ENCODE measurements at places on chromosomes 5 and 9.

DNA sequence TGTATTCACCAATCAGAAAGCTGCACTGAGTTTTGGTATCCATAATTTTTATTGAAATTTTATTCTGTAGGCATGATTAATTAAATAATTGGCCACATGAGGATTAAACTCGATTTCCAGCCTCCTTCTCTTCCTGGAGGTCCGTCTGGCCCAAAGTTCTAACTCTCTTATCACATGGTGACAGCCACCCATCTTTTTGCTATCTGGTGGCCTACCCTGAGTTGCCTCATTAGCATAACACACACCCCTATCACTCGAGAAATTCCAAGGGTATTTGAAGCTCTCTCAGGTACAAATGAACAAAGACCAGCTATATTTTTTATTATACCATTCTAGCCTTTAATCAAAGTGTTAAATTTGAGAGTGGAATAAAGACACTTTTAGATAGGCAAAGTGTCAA lies 57.7 kb downstream of the APC start:
- no peak for DNase-seq

DNA sequence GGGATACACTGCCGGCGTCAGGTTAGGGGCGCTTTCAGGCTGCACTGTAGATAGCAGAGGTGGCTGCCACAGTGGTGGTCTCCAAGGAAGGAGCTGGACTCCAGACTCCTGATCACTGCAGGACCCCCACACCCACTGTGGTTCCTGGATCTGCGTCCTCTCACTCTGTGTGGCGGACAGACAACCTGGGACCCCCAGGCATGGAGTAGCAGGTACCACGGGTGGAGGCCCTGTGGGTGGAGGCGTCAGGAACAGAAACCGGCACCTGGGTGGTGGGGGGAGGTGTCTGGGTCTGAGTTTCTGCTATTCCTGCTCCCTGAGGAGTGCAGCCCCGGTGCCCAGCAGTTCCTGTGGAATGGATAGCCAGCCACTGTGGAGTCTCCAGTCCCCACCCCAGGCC lies 75.1 kb upstream of the PCAT7 start:
- no peak for DNase-seq

DNA sequence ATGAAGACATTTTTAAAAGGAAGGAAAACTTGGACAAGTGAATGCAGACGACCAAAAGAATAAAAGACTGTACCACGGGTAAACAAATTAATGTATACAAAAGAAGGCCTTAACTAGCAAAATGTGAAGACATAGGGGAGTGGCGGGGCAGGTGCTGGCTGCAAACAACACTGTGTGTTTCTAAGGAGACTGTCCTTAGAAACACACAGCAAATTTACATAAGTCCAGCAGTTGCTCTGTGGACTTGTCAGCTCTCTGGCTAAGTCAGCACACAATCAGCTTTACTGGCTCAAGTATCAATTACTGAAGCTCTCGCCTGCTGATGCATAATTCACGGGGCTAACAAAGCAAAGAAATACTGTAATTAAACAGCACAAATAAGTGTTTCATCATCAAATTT lies 24.8 kb downstream of the PTBP3 start:
- DNase-seq = peak; percentile 44

- no peak for DNase-seq
Observed at GRCh38 chr9:15524845-15525455, 14.2 kb upstream of the PSIP1 start.

DNA sequence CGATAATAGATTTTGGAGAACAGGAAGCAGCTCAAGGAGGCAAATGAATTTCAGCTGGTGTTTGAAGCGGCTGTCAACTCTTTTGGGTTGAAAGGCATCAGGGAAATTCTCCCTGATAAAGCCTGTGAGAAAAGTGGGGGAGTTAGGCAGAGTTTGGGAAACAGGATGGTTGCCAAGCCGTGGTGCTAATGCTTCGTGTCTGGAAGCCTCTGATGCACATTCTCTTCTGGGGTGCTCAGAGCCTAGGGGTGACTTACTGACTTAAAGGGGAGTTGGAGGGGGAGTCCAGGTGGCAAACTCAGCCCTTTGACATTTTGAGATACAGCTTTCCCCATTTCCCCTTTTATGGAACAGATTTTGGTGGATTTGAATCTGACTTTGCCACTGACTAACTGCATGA lies 202.5 kb upstream of the CLINT1 start:
- DNase-seq = no peak

GRCh38 chr9:4755026-4755609 lies 14.1 kb upstream of the AK3 start:
- DNase-seq = no peak

- no peak for DNase-seq
Observed at GRCh38 chr5:6365142-6365976, 13.0 kb downstream of the MED10 start.

GRCh38 chr9:133874060-133874657 lies 118.0 kb downstream of the VAV2 start:
- no peak for DNase-seq

DNA sequence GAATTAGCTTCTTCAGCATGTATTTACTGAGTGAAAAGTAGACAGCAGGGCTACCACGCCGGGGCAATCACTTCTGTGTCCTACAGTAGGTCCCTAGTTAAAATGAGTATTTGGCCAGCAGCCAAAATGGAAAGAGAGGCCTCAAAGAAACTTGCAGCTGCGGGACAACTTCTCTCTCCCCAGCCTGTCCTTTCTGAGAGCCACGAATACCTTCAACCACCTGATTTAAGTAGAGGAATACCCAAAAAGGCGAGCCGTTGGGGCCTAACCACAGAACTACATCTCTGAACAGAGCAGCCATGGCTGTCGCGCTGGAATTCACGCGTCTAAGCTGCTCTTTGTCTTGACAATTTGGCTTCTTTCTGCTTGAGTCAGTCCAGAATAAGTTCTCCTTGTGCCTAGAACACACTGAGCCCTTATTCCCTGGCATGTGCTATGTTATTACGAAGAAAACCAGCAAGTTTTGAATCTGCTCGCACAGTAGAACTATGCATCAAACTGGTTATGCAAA lies 43.8 kb upstream of the GOLPH3 start:
- DNase-seq = no peak

DNA sequence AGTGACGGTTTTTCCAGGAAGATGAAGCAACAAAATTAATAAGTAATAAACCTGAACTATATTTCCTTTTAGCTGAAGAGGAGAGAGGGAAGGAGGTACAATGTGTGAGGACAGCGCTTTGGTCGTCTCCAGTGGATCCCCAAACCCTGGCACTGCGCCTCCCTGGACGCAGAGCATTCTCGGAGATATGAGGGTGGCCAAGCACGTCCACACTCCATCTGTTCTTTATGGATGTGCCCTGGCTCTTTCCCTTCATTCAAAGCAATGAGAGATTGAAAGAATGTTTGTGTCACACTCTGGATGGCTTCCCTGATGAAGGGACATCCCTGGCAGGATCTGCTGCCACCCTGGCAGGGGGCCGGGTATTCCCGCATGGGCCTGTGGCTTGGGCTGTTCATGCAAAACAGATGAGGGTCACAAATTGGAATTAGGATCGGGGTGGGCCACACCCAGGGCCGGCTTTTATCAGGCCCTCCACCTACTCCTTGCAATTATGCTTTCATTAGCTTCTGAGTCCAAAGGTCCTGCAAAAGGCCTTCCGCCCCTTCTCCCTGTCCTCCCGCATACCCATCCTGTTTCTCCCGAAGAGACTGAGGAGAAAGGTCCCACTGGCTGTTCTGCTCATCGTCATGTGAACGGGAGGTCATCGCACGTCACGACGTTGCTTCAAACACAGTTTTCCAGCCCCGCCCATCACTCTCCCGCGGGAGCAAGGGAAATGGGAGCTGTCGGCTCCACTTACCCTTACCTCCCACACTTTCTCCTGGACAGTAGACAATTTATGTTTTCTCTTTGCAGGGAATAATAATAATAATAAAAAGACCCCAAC lies 286.1 kb upstream of the IRX4 start:
- no peak for DNase-seq

DNA sequence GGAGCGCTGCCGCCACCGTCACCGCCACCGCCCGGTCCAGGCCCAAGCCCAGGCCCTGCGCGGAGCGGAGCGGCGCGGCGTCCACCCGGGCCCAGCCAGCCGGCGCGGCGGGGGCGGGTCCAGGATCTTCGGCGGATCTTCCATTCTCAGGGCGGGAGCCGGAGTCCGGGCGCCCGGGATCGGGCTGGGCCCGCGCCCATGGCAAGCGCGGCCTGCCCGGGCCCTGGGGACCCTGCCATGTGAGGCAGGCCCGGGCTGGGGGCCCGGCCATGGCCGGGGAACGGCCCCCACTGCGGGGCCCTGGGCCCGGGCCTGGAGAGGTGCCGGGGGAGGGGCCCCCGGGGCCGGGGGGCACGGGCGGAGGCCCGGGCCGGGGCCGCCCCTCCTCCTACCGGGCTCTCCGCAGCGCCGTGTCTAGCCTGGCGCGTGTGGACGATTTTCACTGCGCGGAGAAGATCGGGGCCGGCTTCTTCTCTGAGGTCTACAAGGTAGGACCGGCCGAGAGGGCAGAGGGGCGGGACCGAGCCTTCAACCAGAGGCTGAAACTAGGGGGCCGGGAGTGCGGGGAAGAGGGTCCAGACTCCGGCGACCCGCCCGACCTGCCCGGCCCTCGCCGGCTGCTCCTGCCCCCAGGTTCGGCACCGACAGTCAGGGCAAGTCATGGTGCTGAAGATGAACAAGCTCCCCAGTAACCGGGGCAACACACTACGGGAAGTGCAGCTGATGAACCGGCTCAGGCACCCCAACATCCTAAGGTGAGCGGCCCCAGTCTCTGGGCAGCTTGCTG lies 482 bp downstream of the TESK1 start:
- DNase-seq = no peak

DNA sequence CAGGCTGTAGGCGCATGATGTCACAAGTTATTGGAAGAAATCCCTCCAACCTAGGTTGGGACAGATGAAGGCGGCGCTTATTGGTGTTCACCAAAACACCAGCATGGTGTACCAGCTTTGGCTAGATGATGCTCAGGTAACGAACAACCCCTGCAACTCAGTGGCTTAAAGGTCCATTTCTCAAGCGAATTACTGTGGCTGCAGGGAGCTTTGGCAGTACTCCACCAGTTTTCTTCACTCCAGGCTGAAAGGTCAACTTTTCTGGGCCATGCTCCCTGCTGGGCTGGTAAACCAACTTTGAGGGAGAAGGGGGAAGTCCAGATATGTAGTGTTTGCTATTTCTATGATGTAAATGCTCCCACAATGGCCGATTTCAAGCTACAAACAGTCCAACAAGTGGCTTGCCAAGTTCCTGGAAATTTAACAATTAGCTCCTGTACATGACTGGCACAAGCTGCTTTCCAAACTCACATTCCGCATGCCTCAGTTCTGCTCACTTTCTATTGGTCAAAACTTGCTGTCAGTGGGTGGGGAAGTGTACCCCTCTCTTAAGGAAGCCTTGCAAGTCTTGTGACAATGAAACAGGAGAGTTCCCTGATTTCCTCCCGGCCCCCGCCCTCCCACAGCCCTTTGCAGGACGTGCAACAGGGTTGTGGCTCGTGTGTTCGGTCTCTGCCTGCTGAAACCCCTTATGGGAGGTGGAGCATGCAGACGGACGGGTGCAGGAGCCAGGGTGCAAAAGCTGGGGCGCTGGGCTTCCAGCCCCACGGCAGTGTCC lies 588 bp upstream of the ZBED3 start:
- peak; percentile 19 for DNase-seq

GRCh38 chr5:15957124-15957523 lies 222.5 kb downstream of the MARCHF11 start:
- DNase-seq = no peak

- DNase-seq = no peak
Observed at GRCh38 chr5:43230707-43231106, 38.7 kb downstream of the NIM1K start.

DNA sequence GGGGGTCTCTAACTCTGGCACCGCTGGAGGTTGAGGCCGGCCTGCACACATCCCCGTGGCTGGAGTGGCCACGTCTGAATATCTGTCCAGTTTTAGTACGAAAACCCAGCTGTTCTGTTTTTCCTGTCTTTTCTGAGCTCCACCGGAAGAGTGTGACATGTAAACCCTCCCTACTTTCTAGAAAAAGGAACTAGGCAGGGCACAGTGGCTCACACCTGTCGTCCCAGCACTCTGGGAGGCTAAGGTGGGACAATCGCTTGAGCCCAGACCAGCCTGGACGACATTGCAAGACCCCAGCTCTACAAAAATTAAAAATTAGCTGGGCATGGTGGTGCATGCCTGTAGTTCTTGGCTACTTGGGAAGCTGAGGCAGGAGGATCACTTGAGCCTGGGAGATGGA lies 8.2 kb upstream of the PHYKPL start:
- no peak for DNase-seq

DNA sequence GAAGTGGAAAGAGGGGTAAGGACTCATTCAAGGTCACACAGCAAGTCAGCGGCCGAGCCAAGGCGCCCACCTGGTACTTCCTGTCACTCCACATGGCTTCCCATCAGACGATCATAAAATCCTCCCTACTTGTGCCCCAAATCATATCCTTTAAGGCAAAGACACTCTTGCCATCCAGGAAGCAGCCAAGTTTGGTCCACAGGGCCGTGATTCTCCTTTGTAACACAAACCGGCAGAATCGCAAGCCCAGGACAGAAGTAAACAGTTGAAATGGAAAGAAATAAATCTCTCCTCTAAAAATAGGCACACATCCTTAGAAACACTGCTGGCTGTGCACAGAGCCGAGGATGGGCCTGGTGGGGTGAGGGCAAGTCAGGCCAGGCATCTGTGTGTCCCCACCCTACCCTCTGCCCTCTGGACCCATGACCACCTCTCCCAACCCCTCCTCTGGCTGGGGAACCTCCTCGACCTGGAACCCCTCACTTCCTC lies 30.5 kb downstream of the TMOD1 start:
- no peak for DNase-seq

- peak; percentile 27 for DNase-seq
Observed at GRCh38 chr5:157820593-157821252, 38.2 kb downstream of the CLINT1 start.

GRCh38 chr9:32454280-32454679 lies 69.8 kb downstream of the ACO1 start:
- no peak for DNase-seq

- DNase-seq = no peak
Observed at GRCh38 chr5:42349163-42349562, 74.1 kb upstream of the GHR start.

- no peak for DNase-seq
Observed at GRCh38 chr5:139822553-139823425, 27.2 kb downstream of the PSD2 start.

DNA sequence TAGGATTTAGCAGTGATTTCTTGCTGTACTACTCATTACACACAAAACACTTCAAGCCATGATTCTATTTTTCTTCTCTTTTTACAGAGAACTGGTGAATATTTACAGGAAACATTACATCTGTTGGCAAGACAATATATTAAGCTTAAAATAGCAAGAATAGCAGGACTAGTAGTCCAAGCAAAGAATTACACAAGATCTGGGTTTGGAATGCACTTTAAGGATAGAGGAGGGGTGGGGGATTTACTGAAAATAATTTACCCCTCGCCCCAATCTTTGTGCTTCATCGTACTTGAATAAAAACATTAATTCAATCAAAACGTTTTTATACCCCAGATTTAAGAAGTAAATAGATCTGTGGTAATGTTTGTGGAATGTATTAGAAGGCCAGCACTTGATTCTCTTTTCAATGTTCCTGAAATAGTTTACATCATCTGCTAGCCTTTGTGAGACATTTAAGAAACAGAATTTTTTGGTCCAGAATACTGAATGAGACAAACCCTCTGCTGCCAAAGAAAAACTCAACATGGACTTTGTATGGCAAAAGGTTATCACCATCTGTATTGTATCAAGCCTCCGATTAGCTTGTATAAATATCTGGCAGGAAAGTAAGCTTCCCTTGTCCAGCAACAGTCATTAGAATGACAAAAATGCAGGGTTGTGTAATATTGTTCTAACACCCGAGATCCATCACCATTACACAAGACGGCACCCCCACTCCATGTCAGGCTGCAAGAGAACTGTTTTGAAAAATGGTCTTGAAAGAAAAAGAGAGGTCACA lies 23.8 kb downstream of the SVEP1 start:
- DNase-seq = peak; percentile 70
